Hematopoietic multipotent progenitor cell treated with erythropoietin and hydrocortisone succinate and interleukin-3 and kit ligand, for 4 days (in vitro differentiated cells): ENCODE measurements at places on chromosomes 1 and 21.

DNA sequence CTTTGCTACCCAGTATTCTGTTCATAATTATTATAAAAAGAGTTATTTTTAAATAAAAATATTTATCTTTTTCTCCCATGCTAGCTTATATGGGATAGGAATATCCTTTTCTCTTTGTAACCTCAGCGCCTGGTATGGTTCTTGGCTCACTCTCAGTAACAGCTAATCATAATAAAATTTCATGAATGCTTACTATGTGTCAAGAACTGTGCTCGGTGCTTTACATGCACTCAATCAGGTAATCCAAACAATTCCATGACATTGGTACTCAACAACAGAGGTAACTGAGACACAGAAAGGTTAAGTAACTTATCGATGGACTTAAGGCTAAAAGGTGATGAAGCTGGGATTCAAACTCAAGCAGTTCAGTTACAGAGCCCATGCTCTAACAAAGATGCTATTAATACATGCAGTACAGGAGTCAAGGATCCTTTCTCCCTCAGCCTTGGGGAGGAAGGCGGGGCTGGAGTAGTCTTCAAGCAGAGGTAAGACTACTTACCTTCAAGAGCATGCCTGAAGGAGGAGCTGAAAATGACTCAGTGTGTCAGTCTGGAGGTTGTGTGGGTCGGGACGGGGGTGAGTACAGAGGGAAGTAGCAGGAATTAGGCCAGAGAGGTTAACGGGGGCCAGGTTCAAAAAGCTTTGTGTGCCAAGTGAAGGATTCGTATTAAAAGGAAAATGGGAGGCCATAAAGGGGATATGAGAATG, 73.4 kb downstream of the PLPPR5 start:
- DNase-seq, result no peak

- DNase-seq, result no peak
Measured at GRCh38 chr1:208450958-208451357, 206.8 kb upstream of the PLXNA2 start.

DNA sequence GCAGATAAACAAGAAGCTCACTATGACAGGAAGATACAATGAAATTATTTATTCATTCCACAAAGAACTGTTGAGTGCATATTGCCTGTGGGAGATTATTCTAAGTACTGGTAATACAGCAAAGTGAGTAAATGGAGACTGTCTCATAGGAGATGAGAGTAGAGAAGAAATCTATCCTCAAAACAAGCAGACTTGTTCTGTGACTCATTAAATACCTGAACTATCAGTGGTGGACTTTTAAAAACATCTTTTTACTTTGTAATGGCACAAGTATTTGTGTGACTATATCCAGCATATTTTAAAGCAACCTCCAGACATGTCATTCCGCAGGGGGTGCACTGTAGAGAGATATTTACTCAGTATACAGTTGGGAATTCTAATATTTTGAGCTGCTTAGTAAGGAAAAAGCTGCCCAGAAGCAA, 259.2 kb downstream of the FMN2 start:
- no peak for DNase-seq

DNA sequence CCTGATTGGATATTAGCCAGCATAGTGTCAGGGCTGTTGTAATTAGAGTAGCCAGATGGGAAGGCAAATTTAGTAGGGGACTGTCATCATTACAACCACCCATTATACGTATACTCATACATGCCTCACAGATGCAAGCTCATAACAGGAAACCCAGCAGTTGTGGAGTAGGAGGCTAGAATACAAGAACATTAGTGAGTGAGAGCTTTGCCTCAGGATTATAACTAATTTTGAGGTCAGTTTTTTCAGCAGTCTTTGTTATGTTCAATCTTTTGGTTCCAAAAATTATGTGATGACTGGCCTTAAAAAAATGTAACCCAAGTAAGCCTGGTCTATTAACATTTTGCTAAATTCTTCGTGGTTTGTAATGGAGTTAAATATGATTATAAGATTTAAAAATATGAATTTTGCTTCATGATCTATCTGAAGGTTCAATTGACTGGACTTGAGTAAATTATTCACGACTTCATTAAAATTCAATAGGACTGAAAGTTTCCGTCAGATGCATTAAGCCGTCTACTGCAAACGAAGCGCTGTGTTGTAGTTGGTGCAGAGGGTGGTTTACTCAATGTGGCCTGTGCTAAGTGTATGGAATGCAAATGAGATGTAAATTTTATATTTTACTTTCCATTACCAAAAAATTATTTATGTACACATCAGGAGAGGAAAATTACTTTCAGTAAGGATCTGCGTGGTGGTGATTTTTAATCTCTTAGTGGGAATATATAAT, 48.8 kb downstream of the KCNK1 start:
- DNase-seq, result no peak

DNA sequence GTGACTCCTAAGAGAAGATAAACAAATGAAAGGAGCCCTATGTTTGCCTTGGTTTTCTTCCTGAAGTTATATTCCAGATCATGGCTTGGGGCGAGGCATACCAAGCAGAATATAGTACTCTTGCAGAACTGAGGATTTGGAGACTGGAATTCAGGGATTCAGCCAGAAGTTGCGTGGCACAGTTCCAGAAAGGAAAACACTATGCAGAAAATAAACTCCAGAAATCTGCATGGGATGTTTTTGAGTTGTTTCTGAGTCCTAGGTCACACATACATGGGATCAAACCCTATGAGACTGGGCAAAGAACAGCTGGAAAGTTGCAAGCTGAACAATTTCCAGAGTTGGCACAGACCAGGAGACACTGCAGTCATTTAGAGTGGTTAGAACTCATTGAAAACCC, 42.9 kb upstream of the IFFO2 start:
- no peak for DNase-seq

DNA sequence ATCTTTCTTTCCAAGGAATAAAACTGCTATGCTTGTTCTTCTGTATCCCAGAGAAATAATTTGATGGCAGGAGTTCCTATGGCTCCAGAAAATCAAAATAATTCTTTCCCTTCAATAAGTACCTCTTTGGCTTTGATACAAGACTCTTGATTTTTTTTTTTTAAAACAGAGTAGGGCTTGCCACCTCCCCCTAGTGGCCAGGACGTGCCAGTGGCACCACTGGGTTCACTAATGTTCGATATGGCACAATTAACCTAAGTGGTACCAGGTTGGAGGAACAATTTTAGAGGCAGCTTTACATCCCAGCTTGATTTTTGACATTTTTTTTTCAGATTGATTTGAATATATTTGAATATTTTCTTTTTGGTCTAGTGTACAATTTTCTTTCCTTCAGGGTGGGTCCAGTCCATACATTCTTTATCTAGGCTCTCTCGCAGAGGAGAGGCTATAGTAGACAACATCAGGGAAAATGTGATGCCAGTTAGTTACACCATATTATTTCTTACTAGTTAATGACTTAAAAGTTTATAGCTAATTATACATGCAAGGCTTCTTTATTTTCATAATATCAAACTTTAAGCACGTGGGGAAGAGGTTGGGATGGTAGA, 330.9 kb downstream of the S1PR1 start:
- DNase-seq, result peak; percentile 68

GRCh38 chr1:220682901-220683576, 7.1 kb upstream of the C1orf115 start:
- no peak for DNase-seq

GRCh38 chr1:20499718-20500117, 8.2 kb downstream of the MUL1 start:
- no peak for DNase-seq

DNA sequence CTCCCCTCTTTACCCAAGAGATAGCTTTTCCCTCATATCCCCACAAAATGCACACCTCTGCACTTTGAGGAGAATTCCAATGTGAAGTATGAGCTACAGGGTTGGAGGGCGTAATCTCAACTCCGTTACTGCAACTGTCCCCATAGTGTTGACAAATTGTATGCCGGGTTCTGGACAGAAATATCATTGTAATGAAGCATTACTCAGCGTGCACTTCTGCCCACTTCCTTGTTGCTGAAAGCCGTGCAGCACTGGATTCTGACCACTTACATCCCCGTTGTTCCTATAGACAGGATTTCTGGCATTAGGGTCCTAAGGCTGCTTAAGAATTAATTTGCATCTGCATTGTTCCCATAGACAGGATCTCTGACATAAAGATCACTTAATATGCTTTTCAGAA, 205.6 kb downstream of the RHOU start:
- peak; percentile 37 for DNase-seq
